Mammary epithelial cell (primary cell): ENCODE measurements at places on chromosomes 2 and 18.

GRCh38 chr18:12239431-12239830, 14.7 kb upstream of the CIDEA start:
- no peak for DNase-seq

DNA sequence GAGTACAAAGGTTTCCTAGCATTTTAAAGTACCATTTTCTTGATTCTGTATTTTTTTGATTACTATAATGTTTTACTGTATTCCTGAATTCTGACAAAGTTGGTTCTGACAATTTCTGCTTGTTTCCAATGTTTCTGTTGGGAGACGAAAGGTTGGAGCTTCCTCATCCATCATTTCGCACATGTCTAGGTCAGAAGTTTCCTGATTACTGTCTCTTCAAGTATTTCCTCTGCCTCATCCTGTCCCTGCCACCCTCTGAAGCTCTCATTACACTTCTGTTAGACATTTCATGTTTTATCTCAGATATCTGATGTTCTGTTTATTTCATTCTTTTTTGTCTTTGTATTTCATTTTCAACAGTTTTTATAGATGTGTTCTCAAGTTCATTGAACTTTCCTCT, 895.8 kb downstream of the TSN start:
- DNase-seq, result no peak

DNA sequence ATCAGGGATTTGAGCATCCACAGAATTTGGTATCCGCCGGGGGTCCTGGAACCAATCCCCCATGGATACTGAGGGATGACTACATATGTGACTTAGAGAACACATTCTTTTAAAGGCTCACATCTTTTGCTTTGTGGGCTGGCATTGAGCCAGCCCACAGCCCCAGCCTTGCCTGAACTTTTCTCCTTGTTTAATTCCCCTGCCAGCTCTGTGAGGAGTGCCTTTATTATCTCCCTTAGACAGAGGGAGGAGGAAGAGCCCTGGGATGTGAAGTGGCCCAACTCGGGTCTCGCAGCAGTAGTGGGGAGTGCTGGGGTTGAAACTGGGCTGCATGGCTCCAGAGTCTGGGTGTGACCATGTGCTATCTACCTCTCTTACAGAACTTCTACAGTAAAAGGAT, 7.6 kb downstream of the TTC39C start:
- DNase-seq, result peak; percentile 36

- no peak for DNase-seq
Measured at GRCh38 chr2:216884347-216884746, 24.5 kb upstream of the TNP1 start.

DNA sequence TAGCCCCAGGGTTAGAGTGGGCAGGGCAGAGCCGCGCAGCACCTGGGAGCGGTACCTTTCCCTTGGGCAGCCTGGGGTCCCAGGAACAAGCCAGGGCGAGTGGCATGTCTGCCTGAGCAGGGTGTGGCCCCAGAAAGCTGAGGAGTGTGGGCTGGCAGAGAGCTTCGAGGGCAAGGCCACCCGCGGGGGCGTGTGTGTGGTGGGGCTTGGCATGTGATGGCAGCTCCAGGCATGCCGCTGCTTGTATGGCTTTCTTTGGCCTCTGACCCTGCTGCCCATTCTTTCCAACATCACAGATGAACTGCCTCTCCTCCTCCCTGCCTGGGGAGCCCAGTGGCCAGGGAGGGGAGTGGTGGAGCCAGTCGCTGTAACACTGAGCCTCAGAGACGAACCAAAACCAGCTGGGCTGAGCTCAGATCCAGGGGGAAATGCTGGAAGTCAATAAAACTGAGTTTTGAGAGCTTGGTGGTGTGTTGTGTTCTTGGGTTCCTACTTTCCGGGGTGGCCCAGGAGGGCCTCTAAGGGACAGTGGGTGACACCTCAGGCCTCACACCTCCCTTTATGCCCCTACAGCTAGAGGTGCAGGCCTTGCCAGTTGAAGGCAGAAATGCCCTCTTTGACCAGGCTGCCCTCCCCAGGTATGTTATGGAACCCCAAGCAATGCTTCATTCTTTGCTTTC, 7.4 kb downstream of the DNAJB2 start:
- peak; percentile 92 for DNase-seq

DNA sequence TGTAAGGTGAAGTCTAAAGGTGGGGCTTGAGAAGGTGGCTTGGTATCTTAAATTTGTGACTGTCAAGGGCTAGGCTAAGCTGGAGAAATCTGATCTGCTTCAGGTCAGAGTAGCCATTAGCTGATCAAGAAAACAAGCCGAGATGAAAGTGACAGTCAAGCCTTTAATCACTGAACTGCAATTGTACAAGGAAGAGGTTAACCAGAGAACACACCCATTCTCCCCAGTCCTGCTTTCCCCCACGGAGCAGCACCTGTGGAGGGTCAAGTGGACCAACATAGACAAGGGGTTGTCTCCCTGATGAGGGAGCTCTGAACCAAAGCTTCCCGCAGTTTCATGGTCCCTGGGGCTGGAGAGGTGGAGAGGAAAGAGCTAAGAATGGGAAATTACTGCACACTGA, 901.2 kb downstream of the DCC start:
- DNase-seq, result no peak

GRCh38 chr2:205424326-205424725, 258.0 kb upstream of the NRP2 start:
- no peak for DNase-seq

DNA sequence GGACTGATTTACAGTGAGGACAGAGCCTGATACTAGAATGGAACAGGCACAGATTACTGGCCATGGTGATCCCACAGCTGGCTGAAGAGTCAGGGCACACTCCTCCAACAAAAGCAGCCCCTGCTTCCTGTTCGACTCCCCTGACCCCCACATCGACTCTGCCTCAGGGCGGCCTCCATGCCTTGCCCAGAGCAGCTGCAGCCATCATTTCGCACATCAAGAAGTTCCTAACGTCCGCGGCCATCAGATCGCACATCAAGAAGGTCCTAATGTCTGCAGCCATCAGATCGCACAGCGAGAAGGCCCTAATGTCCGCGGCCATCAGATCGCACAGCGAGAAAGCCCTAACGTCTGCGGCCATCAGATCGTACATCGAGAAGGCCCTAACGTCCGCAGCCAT, 192.8 kb upstream of the PXDN start:
- no peak for DNase-seq

- DNase-seq, result peak; percentile 19
Measured at GRCh38 chr2:41836948-41837347, 210.9 kb upstream of the PKDCC start.

DNA sequence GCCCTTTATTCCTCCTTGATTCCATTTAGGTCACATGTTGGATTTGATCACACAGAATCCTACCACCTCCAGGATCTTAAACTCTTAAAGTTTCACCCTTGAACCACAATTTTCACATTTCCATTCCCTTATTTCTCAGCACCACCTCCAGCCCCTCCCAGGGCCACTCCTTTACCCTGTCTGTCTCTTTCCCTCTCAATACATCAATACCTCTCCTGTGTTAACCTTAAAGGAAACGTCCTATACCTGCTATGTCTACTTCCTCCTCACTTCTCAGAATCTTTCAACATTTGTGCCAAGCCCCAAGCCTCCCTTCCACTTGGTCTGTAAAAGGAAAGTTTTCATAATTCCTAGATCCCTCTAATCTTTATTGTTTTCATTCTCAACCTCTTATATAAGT, 158.8 kb downstream of the BAZ2B start:
- no peak for DNase-seq

- peak; percentile 65 for DNase-seq
Measured at GRCh38 chr18:77068321-77069312, 64.0 kb downstream of the MBP start.

GRCh38 chr2:197212344-197213262, 98.0 kb downstream of the ANKRD44 start:
- DNase-seq, result no peak

GRCh38 chr2:40321016-40321623, 130.8 kb downstream of the SLC8A1 start:
- DNase-seq, result no peak

- DNase-seq, result no peak
Measured at GRCh38 chr18:33706391-33706790, 128.4 kb downstream of the ASXL3 start.

GRCh38 chr2:158484892-158485556, 28.3 kb downstream of the PKP4 start:
- no peak for DNase-seq
